ENCODE measurements at places on chromosomes 12 and 14.

DNA sequence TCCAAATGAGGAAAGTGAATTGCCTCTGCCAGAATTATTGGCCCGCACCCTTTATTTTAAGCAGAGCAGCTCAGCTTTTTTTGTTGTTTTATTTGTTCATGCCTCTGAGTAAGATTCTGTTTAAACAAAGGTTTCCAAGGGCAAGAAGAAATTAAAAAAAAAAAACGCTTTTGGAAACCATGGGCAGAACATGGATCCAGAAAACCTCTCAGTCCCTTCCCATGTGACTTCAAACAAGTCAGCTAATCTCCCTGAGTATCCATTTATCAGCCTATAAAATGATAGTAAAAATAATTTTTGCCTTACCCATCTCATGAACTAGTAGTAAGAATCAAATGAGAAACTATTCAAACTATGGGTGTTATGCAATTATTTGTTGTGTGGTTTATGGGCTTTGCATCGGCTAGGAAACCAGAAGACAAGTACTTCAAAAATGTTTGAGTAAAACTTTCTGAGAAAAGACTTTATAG is 27.6 kb downstream of the KITLG start:
- DNase-seq, result no peak

GRCh38 chr12:29187756-29188155 is 38.7 kb downstream of the FAR2 start:
- DNase-seq, result no peak

GRCh38 chr12:26845984-26846383 is 13.0 kb upstream of the ITPR2 start:
- no peak for DNase-seq

DNA sequence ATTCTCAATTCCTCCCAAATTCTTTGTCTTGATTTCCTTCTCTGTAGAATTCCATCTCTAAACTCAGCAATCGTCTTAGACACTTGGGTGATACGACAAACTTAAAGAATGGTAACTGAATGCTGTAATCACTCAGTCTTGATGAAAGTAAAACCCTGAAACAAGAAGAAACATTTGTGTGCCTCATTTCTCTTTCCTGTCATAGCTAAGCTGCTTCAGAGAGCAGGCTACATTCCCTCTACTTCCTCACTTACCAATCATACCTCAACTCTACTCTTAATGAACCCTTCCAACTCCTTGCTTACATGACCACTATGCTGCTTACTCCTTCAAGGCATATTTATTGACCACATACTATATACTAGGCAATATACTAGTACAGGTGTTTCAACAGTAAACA is 8.3 kb downstream of the MAP4K5 start:
- DNase-seq, result no peak

- no peak for DNase-seq
Observed at GRCh38 chr12:48104531-48104930, 1.3 kb downstream of the SENP1 start.

GRCh38 chr12:24960222-24960855 is 11.4 kb upstream of the BCAT1 start:
- DNase-seq, result no peak

Data from stimulated activated CD8-positive, alpha-beta memory T cell treated with anti-CD3 and anti-CD28 coated beads, Interleukin-4, amount 100 ng/mL, for 4 hours (primary cell).